Esophagus squamous epithelium (tissue), 5 donors: ENCODE measurements at places on chromosomes 7 and 10.

- DNase-seq: no peak
These were observed 241.7 kb downstream of the MAGI2 start for GRCh38 chr7:79211724-79212123.

DNA sequence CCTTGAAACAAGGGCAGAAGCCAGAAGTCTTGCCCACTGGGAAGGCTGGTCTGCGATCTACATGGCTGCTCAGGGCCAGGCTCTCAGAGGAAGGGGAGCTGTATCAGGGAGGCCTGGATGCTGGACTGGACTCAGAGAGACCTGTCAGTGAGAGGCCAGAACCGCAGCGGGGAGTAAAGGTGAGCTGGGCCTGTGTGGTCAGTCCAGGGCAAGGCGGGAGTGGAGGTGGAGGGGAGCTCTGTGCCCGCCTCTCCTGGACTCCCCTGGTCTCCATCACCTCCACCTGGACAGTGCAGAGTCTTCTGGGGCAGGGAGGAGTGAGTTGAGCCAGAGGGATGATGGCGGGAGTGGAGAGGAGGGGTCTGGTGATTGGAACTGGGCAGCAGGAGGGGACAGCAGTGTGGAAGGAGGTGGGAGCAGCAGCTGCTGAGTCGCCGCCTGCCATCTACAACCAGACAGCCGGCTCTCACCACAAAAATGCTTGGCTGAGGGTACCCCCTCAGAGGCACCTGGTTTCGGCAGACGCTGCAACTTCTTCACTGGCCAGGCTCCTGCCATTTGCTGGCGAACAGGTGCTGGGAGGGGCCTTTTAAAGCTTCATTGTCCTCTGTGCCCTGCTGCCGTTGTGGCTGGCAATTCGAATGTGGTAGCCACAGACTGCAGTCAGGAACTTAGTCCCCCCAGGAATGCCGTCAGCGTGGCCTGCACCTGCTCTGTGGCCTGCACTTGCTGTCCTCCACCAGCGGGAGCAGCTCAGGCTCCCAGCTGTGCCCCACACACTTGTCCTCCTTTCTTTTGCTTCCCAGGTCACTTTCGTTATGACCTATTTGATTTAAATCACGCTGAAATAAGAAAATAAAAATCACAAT is 3.5 kb downstream of the RASSF4 start:
- no peak for DNase-seq

DNA sequence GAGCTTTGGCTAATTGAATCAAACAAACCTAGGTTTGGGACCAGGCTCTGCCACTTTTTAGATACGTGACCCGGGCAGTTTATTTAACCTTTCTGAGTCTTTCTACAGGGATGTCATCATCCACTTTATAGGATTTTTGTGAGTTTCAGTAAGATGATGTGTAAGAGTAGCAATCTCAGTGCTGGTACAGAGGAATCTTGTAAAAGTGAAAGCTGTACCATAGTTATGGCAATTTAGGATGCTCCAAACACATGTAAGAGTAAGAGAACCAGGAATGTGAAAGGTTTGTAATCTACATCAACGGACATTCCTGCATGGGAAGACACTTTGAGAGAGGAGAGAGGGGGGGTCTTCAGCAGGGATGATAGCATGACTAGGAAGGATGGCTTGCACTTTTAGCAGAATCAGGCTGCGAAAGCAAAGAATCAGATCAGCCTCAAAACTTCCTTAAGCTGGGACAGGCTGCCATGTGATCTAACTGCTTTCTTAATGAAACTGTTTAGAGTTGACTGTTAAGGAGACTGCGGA is 968 bp downstream of the NOLC1 start:
- no peak for DNase-seq

DNA sequence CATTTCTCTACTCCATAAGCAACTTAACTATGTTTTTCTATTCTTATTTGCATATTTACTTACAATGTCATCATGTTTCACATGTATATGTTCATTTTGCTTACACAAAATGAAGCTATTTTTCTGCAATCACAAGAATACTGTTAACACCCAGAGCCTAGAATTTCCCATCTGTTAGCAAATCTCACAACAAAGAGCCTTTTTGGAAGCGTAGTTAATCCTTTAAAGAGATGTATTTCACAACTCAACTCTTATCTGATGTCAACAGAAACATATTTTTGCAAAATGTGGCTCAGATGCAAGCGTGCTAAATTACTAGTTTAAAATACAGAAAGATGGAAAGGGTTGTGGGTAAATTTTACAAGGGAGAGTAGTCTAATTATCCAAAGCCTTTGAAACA is 110.6 kb upstream of the COL1A2 start:
- no peak for DNase-seq

DNA sequence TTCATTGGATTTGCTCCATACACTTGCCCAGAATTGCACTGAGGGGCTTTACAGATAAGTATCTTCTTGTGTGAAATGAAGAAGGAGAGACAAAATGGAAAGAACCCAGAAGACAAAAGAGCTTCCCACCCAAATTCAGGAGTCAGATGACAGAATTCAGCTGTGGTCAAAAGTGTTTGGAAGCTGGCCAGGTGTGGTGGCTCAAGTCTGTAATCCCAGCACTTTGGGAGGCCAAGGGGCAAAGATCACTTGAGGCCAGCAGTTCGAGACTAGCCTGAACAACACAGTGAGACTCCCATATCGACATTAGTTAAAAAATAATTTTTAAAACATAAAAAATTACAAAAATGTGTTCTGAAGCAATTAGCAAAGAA is 27.1 kb downstream of the DUSP5 start:
- DNase-seq: no peak

- no peak for DNase-seq
These were observed 28.9 kb downstream of the PPP1R3C start for GRCh38 chr10:91603931-91604331.

DNA sequence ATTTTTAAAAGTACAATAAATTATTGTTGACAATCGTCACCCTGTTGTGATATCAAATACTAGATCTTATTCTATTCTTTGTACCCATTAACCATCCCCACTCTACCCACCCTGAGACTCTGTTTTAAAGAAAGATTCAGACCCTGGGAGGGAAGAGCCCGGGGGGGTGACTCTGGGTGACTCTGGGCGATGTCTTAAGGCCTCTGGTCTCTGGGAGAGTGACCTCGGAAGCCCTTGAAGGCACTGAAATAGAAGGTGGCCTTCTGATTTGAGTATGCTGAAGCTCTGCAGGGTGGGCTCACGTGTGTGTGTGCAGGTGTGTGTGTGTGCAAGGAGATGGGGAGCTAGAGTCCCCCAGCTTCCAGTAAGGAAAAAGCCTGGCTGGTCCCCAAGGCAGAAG is 9.7 kb downstream of the ADAP1 start:
- no peak for DNase-seq
